ENCODE measurements at places on chromosomes 5 and 9. TPM values are rescaled to one million over a fixed set of nuclear protein-coding genes. Genes with fewer than 3 reads are reported as not detected.
A peak's percentile ranks its signal among the peaks of the same experiment; 100 is the strongest.

DNA sequence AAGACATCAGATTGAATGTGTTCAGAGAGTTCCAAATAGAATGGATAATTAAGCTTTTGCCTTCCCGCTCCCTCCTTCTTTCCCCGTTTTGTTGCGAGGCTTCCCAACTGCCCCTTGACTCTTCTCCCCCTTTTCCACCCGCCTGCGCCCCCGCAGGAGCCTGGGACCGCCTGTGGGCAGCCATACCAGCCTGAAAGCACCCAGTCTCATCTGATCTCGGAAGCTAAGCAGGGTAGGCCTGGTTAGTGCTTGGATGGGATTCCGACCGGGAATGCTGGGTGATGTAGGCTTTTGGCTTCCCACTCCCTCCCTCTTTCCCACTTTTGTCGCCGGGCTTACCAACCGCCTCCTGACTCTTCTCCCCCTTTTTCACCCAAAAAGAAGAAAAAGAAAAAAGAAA lies 6.8 kb upstream of the HSD17B4 start:
- ATAC-seq: no peak

GRCh38 chr9:682633-683508 lies 158.6 kb upstream of the DMRT1 start:
- peak; percentile 35 for ATAC-seq

- no peak for ATAC-seq
Measured at GRCh38 chr9:138102246-138103051, 224.9 kb downstream of the CACNA1B start.

Gene IL17B
- 0.28 TPM for total RNA-seq

Gene ARL10
- 4.2 TPM for total RNA-seq

Gene FOXD4L5
- not detected for total RNA-seq

DNA sequence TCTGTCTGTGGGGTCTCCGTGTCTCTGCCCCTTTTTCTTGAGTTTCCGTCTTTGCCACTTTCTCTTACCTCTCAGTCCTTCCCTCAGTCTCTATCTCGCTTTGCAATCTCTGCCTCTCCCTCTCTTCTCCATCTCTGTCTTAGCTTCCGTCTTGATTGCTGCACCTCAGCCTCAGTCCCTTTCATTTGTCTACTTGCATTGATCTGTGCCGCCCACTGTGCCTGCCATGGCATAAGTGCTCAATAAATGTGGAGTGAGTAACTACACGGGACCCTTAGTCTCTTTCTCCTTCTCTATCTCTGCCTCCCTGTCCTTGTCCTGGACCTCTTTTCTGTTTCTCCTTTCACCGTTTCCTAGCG lies 6.6 kb downstream of the PCDHGC5 start:
- no peak for ATAC-seq

DNA sequence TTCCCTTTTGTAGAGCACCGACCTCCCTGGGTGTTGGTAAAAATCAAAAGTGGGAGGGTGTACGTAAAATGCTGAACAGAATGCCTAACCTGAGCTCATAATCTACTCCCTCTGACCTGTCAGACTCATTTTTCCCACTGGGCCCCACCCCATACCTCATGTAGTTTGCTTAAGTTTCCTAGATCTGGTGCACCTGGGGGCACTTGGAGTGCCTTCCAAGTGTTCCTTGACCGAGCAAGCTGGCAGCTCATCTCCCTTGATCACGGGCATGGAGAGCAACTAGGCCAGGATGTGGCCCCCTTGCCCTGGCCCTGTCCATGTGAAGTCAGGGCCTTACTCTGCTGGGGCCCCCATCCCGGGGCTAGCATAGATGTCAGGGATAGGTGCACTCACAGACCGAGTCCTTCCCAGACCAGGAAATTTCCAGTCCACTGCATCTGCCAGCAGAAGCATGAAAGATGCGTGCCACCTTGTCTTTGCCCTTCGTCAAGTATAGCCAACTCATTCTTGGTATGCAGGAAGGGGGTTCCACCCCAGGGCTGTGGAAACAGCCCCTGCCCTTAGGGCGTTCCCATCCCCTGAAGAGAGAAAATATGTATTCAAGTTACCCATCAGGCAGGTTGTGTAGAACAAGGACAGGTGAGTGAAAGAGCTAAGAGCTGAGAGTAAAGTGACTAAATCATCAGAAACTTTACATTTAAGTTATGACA lies 41.9 kb downstream of the SLC22A5 start:
- ATAC-seq: peak; percentile 65

Gene SLC36A3
- total RNA-seq: not detected

Gene NUTM2F
- total RNA-seq: not detected

Gene PRRC2B
- 82.9 TPM for total RNA-seq
